ENCODE measurements at places on chromosomes 12 and 14.
A peak's percentile ranks its signal among the peaks of the same experiment; 100 is the strongest.

DNA sequence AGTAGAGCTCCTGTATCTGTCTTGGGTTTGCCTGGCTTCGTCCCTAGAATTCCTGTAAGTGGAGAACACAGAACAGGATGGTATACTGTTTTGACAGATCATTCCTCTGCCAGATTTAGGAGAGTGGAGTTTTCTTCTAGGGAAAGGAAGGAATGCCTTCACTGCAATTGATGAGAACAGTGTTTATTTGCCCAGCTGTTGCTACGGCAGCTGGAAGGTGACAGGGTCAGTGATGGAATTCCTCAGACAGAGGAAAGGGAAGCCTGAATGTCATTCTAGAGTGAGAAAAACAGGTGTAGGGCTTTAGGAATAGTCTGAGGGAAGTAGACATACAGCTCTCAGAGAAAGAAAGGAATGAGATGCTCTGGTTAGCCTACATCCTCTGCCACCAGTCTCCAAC lies 11.7 kb downstream of the CSRNP2 start:
- no peak for DNase-seq

GRCh38 chr14:77926942-77927341 lies 127.0 kb downstream of the ADCK1 start:
- no peak for DNase-seq

DNA sequence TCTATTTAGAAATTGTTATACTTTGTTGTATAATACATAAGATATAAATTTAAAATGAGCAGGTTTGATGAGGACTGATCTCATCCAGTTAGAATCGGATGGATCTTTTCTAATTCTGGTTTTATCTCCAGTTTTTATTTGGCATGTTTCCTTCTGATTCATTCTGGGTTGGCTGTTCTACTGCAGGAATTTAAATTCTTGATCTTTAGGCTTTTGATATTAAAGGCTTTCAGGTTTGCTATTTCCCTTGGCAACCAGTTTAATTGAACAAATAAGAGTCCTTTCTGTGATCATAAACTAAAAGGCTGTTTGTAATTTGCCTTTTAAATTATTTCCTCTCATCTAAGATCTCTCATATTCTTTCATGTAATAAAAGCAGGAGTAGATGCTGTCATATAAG lies 83.4 kb downstream of the PDE6H start:
- DNase-seq = no peak

- no peak for DNase-seq
Measured at GRCh38 chr14:48333221-48333920, 658.0 kb upstream of the MDGA2 start.

- no peak for DNase-seq
Measured at GRCh38 chr12:18799561-18799960, 61.6 kb downstream of the CAPZA3 start.

- no peak for DNase-seq
Measured at GRCh38 chr14:31208546-31209424, 1.2 kb upstream of the HECTD1 start.

DNA sequence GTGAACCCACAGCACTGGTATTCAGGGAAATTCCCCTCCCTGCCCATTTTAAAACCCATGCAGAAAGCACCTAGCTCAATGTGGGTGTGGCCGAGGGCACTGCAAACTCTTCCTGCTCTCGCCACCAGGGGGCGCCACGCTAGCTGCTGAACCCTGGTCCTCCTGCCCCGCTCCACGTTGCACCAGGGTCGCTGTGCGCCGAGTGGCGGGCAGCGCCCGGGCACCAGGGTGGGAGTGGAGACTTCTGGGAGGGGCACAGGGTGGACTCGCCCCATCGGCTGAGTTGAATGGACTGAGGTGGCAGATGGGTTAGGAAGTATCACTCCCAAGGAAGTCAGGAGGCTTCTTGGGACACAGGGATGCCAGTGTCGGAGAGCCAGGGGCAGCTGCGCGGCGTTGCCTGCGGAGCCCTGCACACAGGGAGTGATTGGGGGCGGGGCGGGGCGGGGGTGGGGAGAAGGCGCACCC lies 48.1 kb upstream of the BCL11B start:
- peak; percentile 68 for DNase-seq

GRCh38 chr12:69991690-69992288 lies 166.8 kb downstream of the MYRFL start:
- no peak for DNase-seq

DNA sequence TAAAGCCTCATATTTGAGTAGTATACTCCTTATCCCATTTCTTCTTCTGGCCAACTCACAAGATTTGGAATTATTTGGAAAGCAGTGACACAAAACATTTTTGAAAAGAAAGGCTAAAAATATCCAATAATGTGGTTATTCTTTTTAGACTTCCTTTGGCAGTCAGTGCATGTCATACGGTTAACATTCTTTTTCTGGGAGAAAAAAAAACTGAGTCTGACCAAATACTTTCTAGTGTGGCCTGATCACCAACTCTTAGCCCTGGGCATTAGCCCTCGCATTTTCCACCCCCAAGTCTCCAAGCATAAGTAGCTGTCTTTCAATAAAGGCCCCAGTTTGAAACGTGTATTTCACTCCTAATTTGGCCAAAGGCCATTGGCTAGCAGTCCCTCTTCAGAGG lies 5.9 kb downstream of the RASSF3 start:
- DNase-seq = no peak

DNA sequence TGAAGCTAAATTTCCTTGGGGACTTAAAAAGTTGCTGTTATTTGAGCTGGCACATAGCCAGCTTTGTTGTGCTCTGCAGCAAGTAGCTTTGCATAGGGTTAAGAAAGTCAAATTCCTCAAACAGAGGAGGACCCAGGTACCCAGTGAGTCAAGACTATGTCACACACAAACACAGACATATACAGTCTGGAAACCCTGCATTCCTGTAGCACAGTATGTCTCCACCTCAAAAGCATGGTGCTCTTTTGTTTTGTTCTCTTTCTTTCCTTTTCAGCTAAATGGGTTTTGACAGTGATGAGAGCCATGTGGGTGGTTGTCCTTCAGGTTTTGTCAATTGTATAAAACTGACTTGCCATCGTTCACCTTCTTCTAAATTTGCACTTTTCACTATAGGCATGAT lies 179.6 kb upstream of the DIO2 start:
- DNase-seq = no peak

DNA sequence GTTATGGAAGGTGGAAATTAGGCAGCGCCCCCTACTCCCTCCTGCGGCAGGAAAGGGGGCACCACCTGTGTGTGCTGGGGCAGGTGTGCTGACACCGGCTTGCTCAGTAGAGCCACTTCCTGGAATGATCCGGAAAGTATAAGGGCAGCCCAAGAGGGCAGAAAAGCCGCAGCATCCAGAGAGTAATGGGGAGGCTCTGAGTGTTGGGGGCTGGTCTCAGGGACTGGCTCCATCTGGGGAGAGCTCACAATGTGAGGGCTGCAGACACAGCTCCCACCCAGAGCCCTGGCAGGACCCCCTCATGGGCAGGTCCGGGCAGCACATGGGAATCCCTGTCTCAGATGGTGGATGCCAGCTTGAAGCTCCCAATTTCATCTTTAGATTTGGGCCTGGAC lies 187.6 kb upstream of the C14orf180 start:
- no peak for DNase-seq

- DNase-seq = no peak
Measured at GRCh38 chr14:87461704-87462103, 531.3 kb downstream of the GALC start.

GRCh38 chr12:98578392-98578791 lies 15.1 kb upstream of the SLC25A3 start:
- no peak for DNase-seq

DNA sequence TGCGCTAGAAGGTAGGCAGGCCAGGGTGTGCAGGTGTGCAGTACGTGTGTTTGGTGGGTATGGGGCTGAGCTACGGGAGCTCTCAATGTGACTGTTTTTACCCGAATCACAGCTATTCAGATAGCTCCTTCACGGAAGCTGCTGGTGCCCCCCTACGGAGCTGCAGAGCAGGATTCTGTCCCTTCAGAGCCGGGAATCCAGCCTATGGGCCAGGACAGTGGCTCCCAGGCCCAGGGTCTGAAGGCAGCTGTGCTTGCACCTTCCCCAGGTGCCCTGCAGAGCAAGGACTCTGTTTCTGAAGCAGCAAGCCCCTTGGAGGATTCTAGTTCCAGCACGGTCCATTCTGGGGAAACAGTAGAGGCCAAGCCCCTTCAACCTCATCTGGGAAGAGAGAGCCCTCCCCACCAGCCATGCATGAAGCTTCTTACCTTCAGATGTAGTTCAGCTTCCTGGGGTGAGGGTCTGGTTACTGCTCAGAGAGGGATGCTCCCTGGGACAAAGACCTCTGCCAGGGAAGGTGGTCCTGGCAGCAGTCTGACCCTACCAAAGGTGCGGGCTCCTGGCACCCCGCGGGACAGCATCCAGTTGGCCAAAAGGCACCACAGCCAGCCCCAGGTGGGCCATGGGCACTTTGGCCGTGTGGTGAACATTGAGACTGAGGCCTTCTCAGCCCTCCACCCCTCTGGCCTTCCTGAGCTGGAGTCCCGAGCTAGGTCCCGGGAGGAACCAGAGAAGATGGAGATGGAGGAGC lies 29.1 kb downstream of the PLEKHH1 start:
- no peak for DNase-seq

- no peak for DNase-seq
Measured at GRCh38 chr12:79717006-79717405, 26.2 kb upstream of the PAWR start.

- DNase-seq = no peak
Measured at GRCh38 chr12:16119618-16120415, 157.7 kb downstream of the SLC15A5 start.

DNA sequence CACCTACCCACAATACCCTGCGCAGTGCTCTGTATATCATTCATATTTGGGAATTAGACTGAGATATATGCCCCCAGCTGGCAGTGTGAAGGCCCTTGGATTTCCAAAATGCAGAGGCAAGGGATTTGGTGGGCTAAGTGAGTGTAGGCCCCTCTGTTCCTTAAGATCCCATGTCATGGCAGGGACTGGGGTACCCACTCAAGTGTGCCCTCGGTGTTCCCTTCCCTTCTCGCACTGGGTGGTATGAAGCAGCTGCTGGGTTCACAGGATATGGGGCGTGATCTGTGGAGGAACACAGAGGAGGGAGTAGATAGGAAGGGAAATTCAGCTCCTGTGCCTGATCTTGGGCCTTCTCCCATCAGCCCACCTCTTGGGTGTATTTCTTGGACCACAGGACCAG lies 63.1 kb upstream of the VASH1 start:
- no peak for DNase-seq

GRCh38 chr14:44775248-44775647 lies 186.5 kb downstream of the KLHL28 start:
- no peak for DNase-seq

DNA sequence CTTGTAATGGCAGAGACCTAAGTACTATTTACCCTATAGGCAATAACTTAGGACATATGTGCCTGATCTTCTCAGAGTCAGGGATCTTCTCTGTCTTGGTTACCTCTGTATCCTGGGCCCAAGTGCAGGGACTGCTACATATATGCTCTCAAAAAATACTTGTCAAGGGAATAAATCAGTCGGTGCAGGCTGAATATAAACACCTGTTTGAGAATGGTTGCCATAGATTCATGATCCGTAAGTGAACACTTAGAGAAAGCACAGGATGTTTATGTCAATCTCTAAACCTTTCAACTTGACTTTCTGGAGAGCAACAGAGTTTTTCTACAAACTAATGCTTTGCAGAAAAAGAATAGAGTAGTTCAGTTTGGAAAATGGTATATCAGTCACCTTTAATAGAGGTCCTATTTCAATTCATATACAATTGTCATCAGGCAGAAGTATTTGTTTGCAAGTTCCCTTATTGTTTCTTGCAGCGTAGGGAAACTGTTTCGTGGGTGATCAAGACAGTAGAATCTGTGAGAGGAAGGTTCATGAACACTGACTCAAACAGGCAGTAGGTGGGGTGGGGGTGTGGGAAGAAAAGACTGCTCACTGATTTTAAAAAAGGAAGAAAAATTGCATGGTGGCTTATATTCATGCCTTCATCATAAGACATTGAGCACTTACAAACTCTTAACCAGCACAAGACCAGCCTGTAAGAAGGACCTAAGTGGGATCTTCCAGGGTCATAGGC lies 6.0 kb upstream of the UBE2N start:
- DNase-seq = no peak

GRCh38 chr12:14618983-14619382 lies 51.3 kb upstream of the PLBD1 start:
- no peak for DNase-seq

GRCh38 chr12:238736-239398 lies 23.8 kb downstream of the SLC6A13 start:
- no peak for DNase-seq

DNA sequence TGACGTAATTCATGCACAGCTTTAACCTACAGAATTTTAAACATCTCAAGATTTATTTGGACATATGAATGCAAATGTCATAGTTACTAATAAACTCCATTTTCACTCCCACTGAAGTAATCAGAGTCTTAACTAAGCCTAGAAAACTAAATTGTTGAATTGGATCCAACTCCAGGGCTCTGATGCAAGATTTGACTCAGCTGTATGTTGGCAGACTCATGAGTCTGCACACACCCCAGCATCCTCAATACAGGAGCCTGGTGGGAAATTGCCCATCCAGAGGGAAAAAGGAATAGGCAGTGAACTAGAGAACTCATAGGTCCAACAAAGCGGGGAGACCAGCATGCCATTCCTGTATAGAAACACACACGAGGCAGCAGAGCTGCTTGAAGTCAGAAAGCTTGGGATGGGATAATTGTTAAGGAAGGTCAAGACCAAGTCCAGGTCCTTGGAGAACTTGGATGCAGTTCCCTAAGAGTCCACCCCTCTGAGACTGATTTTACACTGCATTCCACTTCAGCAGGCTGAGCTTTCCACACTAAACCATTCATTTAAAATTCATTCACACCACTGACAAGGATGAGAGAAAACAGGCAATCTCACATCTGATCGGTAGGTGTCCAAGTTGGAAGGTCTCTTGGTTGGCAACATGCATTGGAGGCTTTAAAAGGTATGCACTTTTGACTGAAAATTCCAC lies 14.4 kb downstream of the TMTC1 start:
- no peak for DNase-seq

GRCh38 chr12:69095765-69096477 lies 143.4 kb upstream of the CPSF6 start:
- DNase-seq = no peak

DNA sequence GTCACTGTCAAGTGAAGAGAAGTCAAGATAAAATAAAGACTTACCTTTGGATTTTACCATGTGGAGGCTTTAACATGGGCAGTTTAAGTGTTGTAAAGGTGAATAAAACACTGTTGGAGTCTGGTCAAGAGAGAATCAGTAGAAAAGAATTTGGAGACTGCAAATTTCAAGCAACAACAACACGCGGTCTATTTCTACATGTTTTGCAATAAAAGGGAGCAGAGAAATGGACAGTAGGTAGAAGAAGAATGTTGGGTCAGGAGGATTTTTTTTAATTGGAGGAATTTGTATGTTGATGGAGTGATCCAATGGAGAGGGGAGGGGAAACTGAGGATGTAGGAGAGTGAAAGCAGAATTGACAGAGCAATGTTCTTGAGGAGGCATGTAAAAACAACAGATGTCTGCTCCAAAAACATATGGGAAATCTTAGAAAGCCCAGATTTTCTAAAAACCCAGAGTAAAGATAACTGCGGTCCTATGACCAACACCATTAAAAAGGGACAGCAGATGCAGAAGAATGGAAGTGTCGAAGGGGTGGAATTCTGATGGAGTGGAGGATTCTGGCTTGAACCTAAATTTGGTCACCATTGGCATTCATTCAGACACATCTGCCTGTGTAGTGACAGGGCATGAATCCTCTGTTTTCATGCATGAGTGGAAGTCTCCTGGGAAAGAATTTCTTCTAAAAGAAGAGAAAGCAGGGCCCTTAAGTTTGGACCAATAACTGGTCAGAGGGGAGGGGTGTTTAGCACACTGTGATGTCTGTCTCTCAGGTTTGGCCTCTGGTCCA lies 68.0 kb upstream of the OSBPL8 start:
- no peak for DNase-seq

- DNase-seq = no peak
Measured at GRCh38 chr14:23076785-23077408, 18.0 kb downstream of the ACIN1 start.
